ENCODE measurements at places on chromosomes 1 and 21.

DNA sequence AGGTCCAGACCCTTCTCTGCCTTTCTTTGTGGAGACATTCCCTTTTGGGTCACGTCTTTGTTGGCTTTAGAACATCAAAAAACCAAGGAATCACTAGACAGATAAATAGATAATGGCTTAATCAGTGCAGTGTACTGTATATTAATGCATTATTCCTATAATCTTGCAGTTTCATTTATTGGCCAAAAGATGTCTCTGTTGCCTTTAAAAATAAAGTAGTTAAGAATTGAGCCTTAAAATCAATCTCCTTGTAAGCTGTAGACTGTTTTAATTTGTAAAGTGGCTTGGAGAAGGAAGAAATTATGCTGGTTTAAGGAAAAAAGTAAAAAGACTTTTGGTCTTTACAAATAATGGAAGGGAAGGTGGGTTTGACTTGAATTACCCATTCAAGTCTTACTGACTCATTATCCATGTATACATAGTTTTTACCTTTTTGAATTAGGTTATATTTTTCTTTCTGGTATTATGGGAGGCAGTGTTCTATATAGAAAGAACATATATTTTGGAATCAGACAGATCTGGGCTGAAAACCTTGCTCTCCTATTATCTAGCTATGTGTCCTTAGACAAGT, 84.6 kb downstream of the VPS13D start:
- DNase-seq: no peak

- DNase-seq: no peak
Measured at GRCh38 chr1:234504969-234505768, 26.2 kb upstream of the TARBP1 start.

DNA sequence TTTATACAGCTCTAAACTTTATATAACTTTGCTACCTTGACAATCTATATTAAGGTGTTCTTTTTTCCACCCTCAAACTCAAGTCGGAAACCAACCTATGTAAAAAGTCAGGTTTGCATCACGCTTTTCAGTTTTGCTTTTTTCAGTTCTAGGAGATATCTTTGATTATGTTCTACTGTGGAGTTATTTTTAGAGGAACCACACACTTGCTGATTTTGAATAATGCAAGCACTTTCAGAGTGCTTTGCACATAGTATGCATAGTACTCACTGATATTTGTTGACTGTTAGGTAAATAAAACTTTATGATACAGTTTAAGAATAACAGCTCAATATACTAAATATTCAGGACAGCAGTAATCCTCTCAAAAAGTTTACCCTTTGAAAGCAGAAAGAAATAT, 564.2 kb upstream of the ZRANB2 start:
- no peak for DNase-seq

GRCh38 chr21:35981514-35982070, 78.7 kb downstream of the SETD4 start:
- no peak for DNase-seq

DNA sequence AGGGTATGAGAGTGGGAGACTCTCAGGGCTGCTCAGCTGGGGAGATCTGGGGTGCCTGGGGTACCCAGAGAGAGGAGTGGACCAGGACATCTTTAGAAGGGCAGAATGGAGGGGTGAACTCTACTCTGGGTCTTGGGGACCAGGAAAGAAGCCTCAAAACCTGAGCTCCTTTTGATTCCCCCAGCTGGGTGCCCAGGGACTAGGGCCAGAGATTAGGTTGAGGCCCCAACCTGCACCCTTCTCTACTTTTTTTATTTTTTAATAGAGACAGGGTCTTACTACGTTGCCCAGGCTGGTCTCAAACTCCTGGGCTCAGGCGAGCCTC, 1.9 kb downstream of the PDZK1IP1 start:
- DNase-seq: no peak
